ENCODE measurements at places on chromosomes 3 and 15.
A peak's percentile ranks its signal among the peaks of the same experiment; 100 is the strongest.

DNA sequence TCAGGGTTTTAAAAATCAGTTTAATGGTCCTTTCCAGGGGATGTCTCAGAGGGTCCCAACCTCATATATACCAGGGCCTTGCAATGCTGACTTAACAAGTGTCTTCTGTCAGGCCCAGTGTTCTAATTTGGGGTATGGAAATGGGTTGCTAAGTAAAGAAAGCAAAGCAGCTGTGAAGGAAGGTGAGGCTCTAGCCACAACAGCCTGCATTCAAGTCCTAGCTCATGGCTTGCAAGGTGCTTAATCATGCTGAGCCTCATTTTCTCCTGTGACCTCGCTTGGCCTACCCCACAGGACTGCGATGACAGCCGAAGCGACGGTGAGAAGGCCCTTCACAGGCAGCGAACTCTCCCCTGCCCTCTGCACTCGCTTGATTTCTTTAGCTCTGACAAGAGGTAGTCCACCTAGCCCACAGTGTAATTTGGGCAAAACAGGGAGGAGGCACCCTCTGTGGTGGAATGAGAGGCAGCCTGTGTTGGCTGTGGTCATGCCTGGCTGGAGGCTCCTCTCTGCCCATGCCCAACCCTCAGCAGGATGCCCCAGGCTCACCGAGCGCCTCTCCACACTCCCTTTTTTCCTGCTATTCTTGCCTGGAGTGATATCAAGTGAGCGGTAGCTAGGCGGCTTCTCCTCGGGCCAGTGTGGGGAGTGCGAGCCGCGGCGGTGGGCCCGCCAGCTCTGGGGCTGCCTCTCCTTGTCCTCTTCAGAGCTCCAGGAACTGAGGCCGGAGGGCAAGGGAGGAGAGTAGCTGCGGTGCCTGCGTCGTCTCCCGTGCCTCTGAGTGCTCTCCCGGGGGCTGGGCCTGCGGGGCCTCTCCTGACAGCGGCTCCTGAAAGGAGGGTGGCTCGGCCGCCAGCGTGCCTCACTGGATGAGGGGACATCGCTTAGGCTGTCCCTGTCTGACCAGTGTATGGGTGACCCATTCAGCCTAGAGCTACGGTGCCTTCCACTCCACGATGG lies 29.2 kb downstream of the ILDR1 start:
- no peaks in the 10 kb centered on the region for H3K36me3 ChIP-seq
- DNase-seq: no peak
- no peak overlapping the region for H3K27ac ChIP-seq
- H3K4me3 ChIP-seq: no peak overlapping the region
- H3K27me3 ChIP-seq: no peaks in the 10 kb centered on the region
- H3K4me1 ChIP-seq: peaks cover 10% of the 10 kb centered on the region

GRCh38 chr15:56839641-56840040 lies 78.8 kb upstream of the TCF12 start:
- H3K36me3 ChIP-seq: no peaks in the 10 kb centered on the region
- no peak overlapping the region for H3K4me3 ChIP-seq
- H3K4me1 ChIP-seq: peaks cover 5% of the 10 kb centered on the region
- no peak overlapping the region for H3K27ac ChIP-seq
- no peaks in the 10 kb centered on the region for H3K27me3 ChIP-seq

DNA sequence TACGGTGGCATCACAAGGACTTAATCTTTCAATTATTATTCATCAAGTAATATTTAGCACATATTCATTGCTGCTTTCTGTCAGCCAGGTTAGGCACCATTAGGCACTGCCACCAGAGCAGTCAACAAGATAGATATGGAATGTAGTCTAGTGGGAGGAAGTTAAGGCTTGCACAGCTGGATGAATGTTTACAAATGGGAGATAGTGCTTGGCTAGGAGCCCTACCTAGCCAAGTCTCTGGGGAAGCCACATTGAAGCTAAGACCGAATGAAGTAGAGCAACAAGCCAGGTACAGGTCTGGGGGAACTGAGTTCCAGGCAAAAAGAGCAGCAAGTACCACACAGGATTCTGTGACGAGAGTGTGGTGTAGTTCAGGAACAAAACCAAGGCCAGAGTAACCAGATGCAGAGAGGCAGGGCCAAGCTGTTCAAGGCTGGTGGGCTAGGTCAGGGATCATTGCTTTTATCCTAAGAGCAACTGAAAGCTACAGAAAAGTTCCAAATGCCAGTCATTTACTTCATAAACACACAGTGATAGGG lies 33.4 kb upstream of the SCAANT1 start:
- H3K4me1 ChIP-seq: no peaks in the 10 kb centered on the region
- H3K36me3 ChIP-seq: peaks cover 9% of the 10 kb centered on the region
- no peaks in the 10 kb centered on the region for H3K27me3 ChIP-seq
- no peak overlapping the region for H3K4me3 ChIP-seq
- DNase-seq: no peak

DNA sequence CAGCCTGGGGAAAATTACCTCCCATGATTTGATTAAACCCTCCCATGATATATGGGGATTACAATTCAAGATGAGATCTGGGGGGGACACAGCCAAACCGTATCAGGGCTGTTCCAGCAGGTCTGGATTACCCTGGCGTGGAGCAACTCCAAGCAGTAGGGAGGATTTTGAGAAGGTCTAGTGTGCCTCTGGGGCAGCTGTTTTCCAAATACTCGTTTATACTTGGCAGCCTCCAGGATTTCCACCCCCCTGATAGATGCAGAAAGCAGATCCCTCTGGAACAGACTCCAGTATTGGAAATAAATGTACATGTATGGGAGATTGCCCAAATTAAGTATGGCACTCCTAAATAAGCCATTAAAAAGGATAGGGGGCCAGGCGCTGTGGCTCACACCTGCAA lies 7.7 kb upstream of the IRAK2 start:
- no peaks in the 10 kb centered on the region for H3K27me3 ChIP-seq
- no peak overlapping the region for H3K4me3 ChIP-seq
- DNase-seq: no peak
- no peaks in the 10 kb centered on the region for H3K4me1 ChIP-seq
- H3K36me3 ChIP-seq: peaks cover 16% of the 10 kb centered on the region

- peak; percentile 13 for DNase-seq
- H3K4me3 ChIP-seq: no peak overlapping the region
- H3K27ac ChIP-seq: no peak overlapping the region
- H3K36me3 ChIP-seq: no peaks in the 10 kb centered on the region
- peaks cover 2% of the 10 kb centered on the region for H3K27me3 ChIP-seq
These were observed 32.7 kb upstream of the DLG1 start for GRCh38 chr3:197331131-197331530.

DNA sequence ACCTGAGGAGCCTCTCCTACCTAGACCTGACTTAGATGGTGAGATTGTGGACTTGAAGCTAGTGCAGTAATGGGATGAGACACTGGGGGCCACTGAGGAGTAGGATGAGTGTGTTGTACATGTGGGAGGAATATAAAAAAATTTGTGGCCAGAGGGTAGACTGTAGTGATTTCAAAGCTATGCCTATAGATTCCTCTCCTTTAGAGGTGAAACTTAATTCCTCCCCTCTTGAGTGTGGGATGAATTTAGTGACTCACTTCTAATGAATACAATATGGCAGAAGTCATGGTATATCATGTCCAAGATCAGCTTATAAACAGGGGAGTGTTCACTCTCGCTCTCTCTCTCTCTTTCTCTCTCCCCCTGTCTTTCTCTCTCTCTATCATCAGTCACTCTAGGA lies 6.7 kb downstream of the ZNF860 start:
- no peak overlapping the region for H3K27ac ChIP-seq
- peaks cover 4% of the 10 kb centered on the region for H3K36me3 ChIP-seq
- H3K27me3 ChIP-seq: no peaks in the 10 kb centered on the region
- H3K4me3 ChIP-seq: no peak overlapping the region
- H3K4me1 ChIP-seq: no peaks in the 10 kb centered on the region

- peak; percentile 59 for DNase-seq
- no peaks in the 10 kb centered on the region for H3K27me3 ChIP-seq
- peaks cover 16% of the 10 kb centered on the region for H3K4me1 ChIP-seq
These were observed 8.9 kb upstream of the ADAMTS17 start for GRCh38 chr15:100350434-100351226.

DNA sequence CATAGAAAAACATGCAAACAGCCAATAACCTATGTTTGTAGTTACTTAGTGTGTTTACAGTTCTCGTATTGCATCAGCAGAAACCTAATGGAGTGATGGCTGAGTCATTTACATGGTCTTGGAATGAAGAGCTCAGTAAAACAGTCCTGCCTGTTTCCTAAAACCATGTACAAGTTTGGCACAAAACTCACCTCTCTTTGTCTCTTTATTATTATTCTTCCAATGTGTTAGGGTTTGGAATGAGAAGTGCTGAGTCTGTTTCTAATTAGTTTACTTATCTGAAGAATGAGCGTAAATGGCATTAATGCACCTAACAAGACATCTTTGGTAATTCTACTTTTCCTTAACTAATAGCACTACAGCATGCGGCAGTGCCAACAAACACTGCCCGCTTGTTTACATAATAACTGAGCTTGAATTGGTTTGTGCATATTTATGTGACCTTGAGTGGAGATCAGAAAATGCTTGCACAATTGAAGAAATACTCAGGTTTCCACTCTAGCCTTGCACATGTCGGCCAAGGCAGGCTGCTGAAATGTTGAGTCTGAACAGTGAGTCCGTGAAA lies 385.4 kb upstream of the SEMA6D start:
- H3K27me3 ChIP-seq: no peaks in the 10 kb centered on the region
- no peak for DNase-seq
- H3K4me3 ChIP-seq: no peak overlapping the region
- no peaks in the 10 kb centered on the region for H3K4me1 ChIP-seq

- H3K36me3 ChIP-seq: no peaks in the 10 kb centered on the region
- H3K4me3 ChIP-seq: no peak overlapping the region
- no peak for DNase-seq
- no peaks in the 10 kb centered on the region for H3K27me3 ChIP-seq
- H3K4me1 ChIP-seq: peaks cover 9% of the 10 kb centered on the region
These were observed 5.2 kb downstream of the CSPG5 start for GRCh38 chr3:47573190-47574172.

DNA sequence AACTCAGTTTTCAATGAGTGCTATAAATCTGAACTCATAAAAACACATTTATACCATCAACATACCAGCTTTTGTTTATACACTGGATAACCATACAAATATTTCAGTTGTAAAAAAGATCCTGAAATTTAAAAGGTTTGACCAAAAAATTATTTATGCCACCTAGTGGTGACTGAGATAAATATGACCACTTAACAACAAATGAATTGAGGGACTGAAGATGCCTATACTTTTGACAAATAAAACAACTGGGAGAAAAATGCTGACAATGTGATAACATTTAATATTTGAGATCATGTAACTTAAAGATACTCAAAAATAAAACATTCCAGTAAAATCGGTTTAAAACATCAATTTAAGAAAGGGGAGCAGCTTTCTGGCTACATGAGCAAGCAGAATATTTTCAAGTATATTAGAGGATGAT lies 30.4 kb downstream of the ATG3 start:
- no peak for DNase-seq
- peaks cover 22% of the 10 kb centered on the region for H3K36me3 ChIP-seq
- no peak overlapping the region for H3K27ac ChIP-seq
- H3K4me1 ChIP-seq: no peaks in the 10 kb centered on the region
- H3K27me3 ChIP-seq: no peaks in the 10 kb centered on the region

DNA sequence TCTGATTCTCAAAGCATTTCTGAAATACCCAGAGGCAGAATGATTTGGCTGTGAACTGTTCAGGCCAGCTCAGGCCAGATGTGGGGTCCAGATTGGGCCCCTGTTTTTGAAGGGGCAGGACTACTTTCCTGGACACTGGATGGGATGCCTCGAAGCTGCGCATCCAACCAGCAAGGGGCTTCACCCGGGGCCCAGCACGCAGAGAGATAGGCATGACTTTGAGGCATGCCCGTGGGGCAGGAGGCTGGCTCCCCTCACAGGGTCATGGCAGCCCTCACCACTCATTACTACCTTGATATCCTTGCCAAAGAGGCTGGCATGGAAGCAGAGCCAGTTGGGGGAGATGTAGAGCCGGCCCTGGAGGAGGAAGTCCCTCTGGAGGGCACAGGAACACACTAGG lies 30.1 kb downstream of the GRAMD2A start:
- no peaks in the 10 kb centered on the region for H3K4me1 ChIP-seq
- no peak overlapping the region for H3K4me3 ChIP-seq
- peaks cover 3% of the 10 kb centered on the region for H3K27me3 ChIP-seq
- no peaks in the 10 kb centered on the region for H3K36me3 ChIP-seq
- H3K27ac ChIP-seq: no peak overlapping the region

DNA sequence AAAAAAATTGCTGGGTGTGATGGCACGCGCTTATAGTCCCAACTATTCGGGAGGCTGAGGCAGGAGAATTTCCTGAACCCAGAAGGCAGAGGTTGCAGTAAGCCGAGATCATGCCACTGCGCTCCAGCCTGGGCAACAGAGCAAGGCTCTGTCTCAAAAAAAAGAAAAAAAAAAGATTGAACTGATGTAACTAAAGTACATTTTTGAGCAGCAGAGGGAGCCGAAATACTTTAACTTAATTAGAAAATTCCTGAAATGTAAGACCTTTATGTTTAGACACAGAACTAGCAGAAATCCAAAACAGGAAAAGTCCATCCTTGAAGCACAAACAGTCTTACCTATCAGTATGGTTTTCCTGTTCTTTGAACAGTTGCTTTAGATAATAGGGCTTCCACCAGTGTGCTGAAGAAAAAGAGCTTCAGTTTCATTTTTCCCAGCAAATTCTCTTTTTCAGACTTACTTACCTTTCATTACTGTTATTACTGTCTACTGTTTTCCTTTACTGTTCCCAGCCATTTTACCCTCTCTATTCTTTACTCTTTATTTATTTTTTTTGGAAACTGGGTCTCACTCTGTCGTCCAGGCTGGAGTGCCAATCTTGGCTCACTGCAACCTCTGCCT lies 33.4 kb upstream of the ZNF609 start:
- no peaks in the 10 kb centered on the region for H3K4me1 ChIP-seq
- H3K27ac ChIP-seq: no peak overlapping the region

DNA sequence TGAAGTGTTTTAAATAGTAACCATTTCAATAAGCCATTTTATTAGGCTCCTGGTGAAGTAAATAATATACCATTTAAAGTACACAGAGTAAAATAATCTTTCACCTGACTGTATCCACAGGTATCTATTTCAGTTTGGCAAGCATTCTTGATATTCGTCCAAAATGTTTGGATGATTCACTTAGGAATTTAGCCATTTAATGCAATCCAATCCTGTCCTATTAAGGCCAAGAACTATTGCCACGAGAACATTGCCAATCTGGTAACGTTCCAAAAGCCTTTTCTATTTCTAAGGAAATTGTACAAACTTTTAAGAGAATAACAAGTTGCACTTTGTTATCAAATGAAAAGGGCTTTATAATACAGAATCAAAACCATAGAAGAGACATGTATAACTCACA lies 209.8 kb upstream of the THRB start:
- no peaks in the 10 kb centered on the region for H3K27me3 ChIP-seq
- H3K4me3 ChIP-seq: no peak overlapping the region
- no peak for DNase-seq
- no peaks in the 10 kb centered on the region for H3K36me3 ChIP-seq
